ENCODE measurements at places on chromosomes 2 and 18.

DNA sequence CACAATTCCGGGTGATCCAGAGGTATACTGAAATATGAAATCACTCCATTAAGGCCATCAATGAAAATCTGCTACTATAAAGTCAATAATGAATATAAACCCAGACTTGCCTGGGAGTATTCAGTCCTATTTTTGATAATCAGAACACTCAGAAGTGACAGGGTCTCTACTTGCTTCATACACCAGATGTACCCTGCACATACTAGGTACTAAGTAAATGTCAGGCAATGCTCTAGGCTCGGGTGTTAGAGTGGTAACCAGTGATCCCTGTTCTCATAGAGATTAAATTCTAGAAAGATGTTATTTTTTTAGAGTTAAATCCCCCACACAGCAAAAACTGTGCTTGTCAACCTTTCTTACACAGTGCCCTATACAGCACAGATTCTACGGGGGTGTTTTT lies 12.3 kb downstream of the STAT1 start:
- DNase-seq, result no peak

DNA sequence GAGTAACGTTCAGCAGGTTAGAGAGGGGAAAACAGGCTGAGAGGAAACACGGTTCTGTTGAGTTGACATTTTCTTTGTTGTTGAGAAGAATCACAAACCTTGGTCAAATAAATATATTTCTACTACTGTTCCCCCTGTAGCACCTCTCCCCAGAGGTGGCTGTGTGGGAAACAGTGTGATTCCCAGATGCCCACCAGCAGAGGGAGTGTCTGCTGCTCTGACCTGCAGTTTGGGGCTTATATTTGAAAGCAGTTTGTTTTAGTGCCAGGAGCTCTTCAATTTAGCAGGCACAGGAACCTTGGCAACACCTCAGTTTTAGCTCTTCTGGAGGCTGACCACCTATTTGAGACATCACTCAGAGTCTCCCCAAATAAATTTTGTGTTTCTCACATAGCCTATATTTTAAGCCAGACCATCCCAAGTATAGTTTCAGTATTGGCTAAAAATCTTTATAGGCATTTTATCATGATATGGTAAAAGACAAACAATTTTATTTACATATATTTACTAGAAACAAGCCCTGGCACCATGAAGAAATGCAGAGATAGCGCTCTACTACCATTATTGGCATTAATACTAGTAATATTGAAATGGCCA lies 75.7 kb downstream of the PIK3C3 start:
- DNase-seq, result peak; percentile 37

GRCh38 chr2:238021327-238021726 lies 39.5 kb upstream of the SCLY start:
- no peak for DNase-seq

- DNase-seq, result no peak
These were observed 2.5 kb downstream of the GYPC start for GRCh38 chr2:126658319-126658904.

DNA sequence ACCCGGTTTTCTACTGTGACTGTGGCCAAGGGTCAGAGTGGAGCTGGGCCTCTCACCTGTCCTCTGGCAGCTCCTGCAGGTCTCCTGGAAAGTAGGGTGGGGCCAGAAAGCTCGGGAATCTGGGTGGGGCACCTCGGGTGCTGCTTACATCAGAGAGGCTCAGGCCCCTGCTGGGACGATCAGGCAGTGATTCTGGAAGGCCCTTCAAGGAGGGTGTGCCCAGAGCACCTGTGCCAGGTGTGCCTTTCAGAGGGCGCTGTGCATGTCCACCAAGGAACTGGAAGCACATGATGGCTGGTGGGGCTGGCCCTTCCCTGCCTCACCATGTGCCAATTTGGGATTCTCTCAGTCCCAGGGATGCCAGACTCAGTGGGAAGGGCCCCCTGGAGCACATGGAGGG lies 44.0 kb downstream of the ATP6V1C2 start:
- no peak for DNase-seq

DNA sequence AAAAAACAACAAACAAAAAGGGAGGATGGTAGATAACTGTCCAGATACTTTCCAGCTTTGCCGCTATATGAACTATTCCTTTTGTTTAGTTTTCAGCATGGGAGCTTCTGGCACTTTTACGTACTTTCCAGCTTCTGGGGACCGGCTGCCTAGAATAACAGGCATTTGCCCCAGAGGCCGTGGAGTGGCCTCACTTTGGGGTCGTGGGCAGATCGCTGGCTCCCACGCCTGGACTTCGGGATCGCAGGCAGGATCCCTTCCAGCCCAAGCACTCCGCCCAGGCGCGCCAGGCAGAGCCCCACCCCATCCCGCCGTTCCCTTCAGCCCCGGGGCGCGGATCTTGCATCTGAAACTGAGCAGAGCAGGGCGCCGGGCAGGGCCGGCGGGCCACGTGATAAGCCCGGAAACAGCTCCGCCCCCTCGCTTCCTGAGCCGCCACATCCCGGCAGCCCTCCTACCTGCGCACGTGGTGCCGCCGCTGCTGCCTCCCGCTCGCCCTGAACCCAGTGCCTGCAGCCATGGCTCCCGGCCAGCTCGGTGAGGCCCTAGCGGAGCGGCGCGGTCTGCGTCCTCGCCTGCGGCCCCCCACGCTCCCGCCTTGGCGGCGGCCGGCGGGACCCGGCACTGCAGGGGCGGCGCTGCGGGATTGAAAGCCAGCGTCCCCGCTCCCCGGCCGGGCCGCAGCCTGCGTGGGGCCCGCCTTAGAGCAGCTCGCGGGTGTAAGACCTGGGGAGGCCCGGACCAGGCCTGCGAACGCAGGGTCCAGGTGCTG lies at the start of gene ATIC:
Gene ATIC (plus strand): TSS at position 435 of the 772 bp plus-strand sequence. CDS start 84 bp downstream, at position 519.
- peak; percentile 93 for DNase-seq

DNA sequence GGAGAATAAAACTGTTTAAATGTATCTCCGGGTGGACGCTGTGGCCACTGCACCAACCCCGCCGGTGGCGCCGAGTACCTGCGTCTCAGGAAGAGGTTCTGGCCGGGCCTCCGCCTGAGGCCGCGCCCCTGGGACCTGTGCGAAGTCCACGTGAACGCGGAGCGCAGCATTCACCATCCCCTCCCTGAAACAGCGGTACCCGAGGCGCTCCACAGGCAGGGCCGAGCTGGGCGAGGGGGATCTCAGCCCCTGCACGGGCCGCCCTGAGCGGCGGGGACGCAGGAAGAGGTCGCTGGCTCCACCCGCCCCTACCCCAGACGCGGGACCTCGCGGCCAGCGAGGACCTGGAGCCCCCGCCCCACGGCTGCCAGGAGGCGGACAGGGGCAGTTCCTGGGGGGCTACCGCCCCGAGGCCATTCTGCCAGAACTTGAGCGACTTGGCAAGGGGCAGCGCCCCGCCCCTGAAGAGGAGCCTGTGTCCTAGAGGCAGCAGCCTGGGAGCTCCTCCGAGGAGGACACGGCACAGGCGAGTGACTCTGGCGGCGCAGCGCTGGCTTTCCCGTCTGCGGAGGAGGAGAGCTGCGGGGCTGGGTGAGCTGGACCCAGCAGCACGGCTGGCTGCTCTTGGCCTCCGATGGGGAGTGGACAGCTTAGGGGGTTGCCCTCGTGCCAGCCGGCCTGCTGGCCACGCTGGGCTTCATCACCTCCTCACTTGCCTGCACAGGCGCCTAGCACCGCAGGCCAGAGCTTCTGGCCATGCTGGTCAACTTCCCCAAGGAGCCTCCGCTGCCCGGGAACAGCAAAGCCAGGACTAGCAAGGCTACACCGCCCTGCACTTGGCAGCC lies 9.7 kb upstream of the TEKT4 start:
- no peak for DNase-seq

GRCh38 chr2:172230332-172230888 lies 127.7 kb upstream of the DLX2 start:
- no peak for DNase-seq

GRCh38 chr2:113120861-113121260 lies 6.5 kb upstream of the IL1RN start:
- DNase-seq, result no peak

- peak; percentile 23 for DNase-seq
These were observed 676 bp downstream of the KLHL23 start for GRCh38 chr2:169734169-169734847.

DNA sequence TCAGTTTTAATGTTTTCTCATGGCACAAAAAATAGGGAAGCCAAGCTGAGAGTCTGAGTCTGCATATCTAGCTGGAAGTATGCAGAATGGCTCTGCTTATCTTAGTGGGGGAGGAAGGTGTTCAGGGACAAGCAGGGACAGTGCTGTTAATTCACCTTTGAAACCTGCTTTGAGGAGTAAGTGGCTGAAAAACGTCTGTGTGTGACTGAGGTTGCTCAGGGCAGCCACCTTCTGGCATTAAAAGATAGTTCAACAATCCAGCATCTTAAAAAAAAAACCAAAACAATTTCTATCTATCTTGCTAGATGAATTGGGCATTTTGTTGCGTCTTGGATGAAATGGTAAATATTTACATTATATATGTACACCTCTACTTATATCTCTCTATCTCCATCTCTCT lies 2.0 kb upstream of the TRPM8 start:
- peak; percentile 15 for DNase-seq

- DNase-seq, result no peak
These were observed 3.0 kb upstream of the OTX1 start for GRCh38 chr2:63047321-63048279.

DNA sequence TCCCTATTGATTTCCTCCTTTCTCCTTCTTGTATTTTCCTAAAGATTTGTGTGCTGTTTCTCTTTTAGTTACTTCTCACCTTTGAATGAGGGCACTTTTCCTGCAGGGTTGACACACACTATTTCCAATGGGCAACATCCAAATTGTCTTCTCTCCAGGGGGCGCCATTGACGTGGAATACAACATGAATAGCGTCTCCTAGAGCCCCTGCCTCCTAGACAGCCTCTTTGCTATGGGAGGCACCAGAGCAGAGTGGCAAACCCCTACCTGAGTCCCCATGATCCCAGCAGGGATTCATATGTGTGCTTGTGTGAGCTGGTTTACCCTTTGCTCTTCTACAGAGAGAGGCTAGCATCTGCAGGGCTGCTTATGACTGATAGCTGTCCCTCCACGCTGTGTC lies 61.3 kb upstream of the ITSN2 start:
- DNase-seq, result peak; percentile 38

- DNase-seq, result no peak
These were observed 800 bp downstream of the HOXD13 start for GRCh38 chr2:176093145-176093897.

DNA sequence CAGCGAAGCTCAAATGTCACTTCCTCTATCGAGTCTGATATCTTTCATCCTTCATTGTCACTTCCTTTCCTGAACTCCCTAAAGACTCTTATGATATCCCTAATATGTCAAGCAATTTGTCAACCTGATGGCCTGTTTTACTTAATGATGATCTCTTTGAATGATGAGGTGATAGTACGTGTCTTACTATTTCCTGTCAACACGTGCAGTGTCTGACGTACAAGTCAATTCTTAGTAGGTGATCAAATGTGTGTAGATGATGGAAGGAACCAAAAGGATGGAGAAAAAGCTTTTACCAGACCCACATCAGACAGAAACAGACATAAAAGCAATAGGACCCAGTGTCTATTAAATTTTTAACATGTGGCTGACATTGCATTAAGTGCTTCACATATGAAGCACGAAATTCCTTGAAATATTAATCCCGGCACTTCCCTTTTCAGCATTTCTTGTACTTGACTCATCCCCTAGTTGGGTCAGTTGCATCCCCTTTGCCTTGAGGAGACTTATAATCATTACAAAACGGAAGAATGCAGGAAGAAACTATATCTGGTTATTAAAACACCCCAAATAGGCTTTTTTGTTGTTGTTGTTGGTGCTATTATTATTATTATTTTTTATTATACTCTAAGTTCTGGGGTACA lies 108.6 kb upstream of the NYAP2 start:
- no peak for DNase-seq
